ENCODE measurements at places on chromosomes 2 and 18.

DNA sequence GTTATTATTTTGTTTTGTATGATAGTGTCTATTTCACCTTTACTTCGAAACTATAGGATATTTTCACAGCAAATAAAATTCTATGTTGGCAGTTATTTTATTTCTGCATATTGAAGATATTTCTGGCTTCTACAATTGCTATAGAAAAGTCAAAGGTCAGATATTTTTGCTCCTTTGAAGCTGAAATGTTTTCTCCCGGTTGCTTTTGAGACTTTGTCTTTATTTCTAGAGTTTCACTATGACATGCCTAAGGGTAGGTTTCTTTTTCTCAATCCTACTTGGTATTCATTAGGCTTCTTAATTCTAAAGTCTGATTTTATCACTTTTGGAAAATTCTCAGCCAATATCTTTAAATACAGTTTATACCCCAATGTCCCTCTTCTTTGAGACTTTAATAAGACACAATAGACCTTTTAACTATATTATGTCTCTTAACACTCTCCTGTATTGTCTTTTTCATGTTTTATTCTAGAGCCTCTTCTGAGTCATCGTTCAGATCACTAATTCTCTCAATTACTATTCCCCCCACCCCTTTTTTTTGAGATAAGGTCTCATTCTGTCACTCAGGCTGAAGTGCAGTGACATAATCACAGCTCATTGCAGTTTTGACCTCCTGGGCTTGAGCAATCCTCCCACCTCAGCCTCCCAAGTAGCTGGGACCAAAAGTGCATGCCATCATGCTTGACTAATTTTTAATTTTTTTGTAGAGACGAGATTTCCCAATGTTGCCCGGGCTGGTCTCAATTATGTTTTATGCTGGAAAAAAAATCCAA is 50.5 kb downstream of the USP37 start:
- DNase-seq, result no peak

DNA sequence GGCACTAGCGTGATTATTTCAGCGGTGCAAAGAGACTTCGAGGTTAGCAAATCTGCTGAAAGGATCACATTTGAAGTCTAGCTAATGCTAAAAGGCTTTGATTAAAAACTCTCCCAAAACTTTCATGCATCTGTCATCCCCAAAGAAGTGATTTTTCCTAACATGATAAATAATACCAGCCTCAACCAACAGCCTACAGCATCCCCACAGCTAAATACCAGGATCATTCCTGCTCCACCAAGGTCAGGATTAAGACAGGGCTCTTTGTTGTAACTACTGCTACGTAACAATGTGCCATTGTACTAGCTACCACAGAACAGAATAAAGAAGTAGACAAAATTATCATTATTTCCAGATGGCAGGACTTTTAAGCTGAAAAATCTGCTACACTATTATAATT is 1.6 kb downstream of the OR6B3 start:
- no peak for DNase-seq

DNA sequence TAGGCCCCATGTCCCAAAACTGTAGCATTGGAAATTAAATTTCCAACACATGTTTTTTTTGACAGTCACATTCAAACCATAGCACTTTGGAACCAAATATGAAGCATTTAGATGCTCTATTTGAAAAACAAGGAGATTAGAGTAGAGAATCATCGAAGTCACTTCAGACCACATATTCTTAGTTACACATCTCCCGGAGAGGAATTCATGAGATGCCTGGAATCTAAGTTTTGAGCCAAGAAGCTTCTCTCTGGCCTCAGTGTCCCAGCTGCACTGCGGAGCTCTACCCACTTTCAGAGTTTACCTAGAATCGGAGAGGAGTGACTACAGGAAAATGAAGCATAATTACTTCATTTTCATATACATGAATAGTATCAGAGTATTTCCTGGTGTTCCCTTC is 385.9 kb downstream of the TNS1 start:
- no peak for DNase-seq

- no peak for DNase-seq
These were observed 101.2 kb upstream of the ALK start for GRCh38 chr2:30022444-30023071.

DNA sequence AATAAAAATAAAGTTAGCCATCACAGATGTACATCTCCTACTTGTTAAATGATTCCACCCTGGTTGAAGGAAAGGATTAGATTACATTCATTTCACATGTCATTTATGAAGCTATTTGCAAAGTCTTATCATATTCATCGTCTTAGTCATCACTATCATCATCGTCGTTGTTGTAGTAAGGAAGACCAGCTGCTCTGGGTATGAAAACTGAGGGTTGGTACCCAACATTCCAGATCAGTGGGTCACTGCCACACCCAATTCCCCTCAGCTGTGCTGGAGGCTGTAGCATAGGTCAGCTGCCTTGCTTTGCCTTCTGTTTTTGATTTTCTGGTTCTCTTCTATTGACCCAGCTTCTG is 20.9 kb upstream of the CCBE1 start:
- no peak for DNase-seq

Data from NCI-H2171 (cell line).